Stimulated activated CD4-positive, alpha-beta T cell treated with anti-CD3 and anti-CD28 coated beads, TNF-alpha, amount 100 ng/mL, for 4 hours (primary cell): ENCODE measurements at places on chromosomes 3 and 15.

- no peak for DNase-seq
Measured at GRCh38 chr15:52502608-52503007, 26.1 kb downstream of the MYO5A start.

GRCh38 chr3:101962055-101962454, 112.7 kb downstream of the NFKBIZ start:
- DNase-seq: no peak

DNA sequence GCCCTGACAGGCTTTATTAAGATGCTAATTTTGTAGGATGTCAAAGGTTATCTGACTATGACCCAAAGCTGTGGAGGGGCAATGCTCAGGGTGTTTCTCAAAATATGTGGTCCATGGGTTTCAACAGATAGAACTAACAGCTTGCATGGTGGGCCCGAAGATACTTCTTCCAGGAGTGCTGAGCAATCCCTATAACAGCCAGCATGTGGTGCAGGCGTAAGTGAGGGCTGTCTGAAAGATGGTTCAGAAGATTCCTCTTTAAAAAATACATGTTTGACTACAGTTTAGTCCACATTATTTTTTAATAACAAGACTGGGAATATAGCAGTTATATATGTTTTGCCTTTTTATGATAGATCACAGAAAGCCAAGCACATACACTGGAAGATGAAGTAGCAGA, 7.6 kb downstream of the SCG3 start:
- DNase-seq: no peak

DNA sequence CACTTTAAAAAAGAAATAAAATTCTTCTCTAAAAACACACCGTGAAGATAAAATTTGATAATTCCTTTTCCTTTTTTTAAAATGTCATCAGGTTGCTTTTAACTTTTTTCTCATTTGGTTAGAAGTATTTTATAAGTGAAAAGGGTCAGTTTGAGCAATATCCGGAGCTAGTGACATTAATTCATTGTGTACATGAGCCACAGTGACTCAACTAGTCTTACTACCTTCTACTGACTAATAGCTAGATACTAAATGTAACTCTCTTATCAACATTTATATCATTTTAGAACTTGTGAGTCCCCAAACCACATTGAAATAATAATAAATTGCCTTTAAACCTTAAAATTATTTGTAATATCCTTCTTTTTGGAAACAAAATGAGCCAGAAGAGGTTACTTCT, 101.2 kb upstream of the ZBTB20 start:
- DNase-seq: no peak

- DNase-seq: no peak
Measured at GRCh38 chr3:183698756-183699155, 1.2 kb downstream of the YEATS2 start.

GRCh38 chr3:52052831-52053306, 3.5 kb downstream of the DUSP7 start:
- DNase-seq: peak; percentile 19

DNA sequence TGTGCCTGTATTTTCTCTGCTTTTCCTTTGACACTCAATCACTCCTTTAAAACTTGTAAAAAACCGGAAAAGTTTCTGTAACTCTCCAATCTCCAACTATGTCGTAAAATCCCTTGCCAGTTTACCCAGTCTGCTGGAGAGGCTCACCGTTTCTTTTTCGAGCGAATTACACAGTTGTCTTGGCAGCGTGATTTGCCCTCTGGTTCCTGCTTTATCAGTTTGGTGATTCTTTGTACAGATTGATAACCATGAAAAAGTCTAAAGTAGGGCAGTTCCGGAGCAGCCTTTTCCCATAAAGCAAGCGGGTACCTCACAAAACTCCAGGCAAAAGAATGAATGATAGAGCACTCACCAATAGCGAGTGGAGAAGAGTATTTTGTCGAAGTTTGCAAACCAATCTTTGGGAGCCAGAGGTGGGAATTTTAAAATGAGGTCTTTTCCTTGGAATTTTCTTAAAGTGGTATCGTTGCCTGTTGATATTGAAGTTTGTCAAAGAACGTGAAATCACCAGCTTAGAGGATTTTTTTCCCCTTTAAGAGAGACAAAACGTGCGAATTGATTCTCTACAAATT, at the start of gene TTC23:
Gene TTC23, minus strand, starts transcription at position 312 of the 572 bp plus-strand sequence. CDS start 20,869 bp downstream, outside the sequence.
- no peak for DNase-seq

DNA sequence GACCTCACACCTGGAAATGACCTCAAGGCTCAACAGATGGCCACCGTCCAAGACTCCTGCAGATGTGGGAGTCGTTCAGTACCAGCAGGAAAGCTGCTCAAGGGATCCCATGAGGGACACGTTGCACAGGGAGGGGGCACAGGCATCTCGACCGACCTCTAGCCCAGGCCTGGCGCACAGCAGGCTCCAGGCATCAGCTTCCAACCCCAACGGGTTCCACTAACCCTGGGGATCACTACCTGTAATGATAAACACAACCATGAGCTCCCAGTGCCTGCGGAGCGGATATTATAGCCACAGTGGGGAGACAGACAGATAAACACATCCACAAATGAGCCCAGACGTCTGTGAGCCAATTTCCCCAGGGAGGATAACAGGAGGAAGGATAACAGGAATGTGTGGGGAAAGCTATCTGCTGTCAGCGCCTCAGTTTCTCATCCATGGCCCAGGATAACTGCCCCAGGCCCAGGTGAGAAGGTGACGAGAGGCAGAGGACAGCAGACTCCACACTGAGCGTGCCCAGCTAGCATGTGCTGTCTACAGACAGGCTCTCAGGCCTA, 19.9 kb downstream of the NUP210 start:
- no peak for DNase-seq

GRCh38 chr3:136818191-136818768, 646 bp upstream of the SLC35G2 start:
- no peak for DNase-seq

DNA sequence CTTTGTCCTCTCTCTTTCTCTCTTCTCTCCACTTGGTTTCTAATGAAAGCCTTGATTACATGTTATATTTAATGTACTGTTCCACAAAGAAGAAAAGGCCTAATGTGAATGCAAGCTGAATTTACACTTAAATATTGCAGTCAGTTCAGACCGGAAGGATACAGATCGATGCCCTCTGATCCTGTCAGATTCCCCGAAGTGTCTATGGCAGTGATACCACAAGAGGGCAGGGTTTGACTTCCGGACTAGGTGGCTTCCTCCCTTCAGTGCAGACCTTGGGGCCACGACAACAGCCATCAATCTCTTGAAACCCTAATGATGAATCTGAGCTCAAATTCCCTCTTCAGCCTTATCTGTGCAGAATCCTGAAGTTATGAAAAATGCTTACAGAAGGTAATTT, 29.5 kb downstream of the AGTR1 start:
- DNase-seq: no peak

GRCh38 chr3:47065058-47065457, 85.6 kb downstream of the NBEAL2 start:
- no peak for DNase-seq

- no peak for DNase-seq
Measured at GRCh38 chr15:93040288-93041158, 48.5 kb downstream of the RGMA start.

DNA sequence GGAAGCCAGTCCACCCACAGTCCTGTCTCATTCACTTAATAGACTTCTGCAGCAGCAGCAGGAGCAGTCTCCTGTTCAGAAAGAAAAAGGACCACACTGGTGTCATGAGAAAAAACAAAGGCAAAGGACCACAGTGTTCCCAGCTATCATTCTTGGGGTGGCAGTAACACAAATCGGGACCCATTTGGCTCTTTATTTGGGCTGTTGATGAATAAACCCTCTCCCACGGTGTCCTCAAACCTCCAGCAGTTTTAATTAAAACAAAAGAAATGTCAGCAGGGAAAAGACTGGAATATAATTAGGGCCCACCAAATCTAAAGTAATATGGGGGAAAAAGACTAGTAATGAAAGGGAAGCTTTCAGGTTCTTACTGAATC, 210.5 kb upstream of the SLC2A2 start:
- no peak for DNase-seq

GRCh38 chr3:129463716-129464115, 23.7 kb downstream of the IFT122 start:
- DNase-seq: no peak

DNA sequence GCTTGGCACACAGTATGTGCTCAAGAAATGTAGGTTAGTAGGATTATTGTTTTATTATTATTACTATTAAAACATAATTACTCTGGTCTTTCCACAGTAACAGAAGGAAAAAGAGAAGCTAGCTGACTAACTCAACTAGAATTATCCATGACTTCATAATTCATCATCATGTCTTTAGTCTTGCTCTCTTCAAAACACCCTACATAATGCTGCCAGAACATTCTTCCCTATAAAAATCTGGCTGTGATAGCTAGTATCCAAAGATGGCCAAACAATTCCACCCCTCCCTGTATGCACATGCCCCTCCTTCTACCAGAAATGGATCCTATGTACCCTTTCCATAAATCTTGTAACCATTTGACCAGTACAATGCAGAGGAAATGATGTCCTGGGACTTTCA, 48.8 kb upstream of the SRGAP3 start:
- DNase-seq: no peak

DNA sequence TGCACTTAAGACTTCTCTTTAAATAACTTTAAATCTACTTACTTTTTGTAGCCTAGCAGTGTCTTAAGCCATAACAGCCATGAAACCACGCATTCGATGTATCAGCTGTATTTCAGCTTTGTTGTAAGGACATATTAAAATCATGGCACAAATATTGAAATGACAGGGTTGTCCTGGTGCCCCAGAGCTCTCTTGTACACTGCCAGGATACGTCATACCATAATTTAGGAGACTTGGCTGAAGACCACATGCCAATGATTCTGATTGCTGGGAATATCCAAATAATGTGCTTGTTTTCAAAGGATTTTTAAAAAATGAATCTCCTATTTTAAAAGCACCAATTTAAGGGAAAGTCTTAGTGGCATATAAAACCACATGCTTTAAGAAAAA, 265.4 kb downstream of the SLCO3A1 start:
- DNase-seq: no peak

DNA sequence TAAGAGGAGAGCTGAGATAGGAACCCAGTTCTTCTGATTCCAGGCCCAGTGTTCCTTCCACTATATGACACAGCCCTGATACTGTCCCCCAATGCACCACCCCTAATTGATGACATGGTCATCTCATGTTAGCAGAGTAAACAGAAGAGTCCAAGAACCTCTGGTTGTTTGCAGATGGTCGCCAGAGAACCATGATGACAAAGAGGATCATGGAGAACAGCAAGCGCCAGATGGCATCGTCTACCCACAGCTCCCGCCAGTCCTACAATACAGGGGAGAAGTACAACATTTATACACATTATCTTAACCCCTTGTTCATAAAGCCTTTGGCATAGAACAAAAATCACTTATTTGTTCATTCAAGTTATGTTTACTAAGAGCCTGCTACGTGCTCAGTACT, 18.5 kb upstream of the VPS39 start:
- DNase-seq: no peak

DNA sequence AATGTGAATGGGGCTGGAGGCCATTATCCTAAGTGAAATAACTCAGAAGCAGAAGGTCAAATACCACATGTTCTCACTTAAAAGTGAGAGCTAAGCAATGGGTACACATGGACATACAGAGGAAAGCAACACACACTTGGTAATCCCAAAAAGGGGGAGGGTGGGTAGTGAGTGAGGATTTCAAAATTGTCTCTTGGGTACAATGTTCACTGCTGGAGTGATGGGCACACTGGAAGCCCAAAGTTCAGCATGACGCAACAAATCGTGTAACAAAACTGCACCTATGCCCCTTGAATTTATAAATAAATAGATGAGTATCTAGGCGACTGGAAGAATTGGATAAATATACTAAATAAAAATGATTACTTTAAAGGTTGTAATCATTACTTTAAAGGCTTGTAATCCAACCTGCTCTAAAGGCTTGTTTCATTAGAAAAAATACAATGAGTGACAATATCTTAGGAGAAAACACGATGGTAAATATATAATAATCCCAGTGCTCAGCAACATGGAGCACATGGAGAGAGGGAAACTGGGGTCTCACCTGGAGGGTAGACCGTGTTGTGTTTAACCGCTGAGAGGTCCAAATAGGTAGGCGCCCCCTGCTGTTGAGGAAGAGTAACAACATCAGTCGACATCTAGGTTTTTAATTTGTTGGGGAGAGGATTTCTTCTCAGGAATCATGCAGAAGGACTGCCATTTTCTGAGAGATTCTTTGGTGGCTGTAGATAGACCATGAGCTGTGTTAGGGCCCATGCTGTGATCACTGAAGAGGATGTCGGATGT, 78.5 kb upstream of the ROBO1 start:
- no peak for DNase-seq

GRCh38 chr3:141950572-141951493, 74.4 kb downstream of the ATP1B3 start:
- DNase-seq: no peak

DNA sequence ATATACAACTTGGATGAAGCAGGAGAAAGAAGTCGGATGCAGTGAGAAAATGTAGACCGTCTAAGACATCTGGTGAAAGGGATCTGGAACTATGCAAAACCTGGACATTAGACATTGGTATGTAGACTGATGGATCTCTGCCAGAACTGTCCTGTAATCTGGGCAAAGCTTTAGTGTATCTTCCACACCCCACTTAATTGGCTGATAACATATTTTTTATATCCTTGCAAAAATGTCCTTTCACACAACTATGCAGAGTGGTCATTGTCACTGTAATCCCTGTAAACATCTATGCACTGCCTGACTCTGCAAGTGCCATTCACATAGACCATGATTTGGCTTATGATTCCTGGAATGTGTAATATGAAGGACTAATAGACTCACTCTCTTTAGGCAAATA, 163.1 kb downstream of the TUSC7 start:
- DNase-seq: no peak

DNA sequence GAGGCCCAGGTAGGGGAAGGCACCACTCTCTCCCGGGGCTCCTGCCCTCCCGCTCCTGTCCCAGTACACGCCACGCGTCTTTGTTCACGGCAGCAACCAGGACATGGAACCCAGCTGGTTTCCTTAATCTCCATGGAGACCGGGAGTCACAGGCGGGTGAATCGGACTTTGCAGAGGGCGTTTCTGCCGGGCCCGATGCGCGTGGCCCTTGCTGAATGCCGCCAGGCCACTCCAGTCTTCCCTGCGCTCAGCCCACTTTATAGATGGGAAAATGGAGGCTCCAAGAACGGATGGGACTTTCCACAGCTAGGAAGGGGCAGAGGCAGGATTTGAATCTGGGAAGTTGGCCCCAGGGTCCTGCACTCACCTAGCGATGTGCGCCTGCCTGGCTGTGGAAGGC, 7.4 kb downstream of the PLXND1 start:
- no peak for DNase-seq

DNA sequence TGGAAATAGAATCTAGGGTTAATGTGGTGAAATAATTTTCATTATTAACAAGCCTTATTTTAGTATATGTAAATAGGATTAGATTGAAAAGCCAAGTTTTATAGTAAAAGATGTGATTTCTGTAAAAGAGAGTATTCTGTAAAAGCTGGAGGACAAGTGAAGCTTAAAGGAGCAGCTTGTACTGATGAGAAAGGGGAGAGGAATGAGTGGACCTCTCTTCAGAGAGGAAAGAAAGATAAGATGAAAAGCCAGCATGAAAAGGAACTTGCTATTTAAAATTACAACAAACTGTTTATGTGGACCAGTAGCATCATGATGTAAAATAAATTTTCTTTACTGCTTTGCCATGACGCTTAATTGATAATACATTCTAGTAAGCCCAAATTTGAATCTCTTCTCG, 18.5 kb downstream of the ALCAM start:
- DNase-seq: no peak
